Naive B cell (primary cell): ENCODE measurements at places on chromosomes 6 and 20. TPM values are rescaled to one million over a fixed set of nuclear protein-coding genes. Genes with fewer than 3 reads are reported as not detected.

KIAA0408 gene
- not detected for polyA plus RNA-seq

JPH2 gene
- polyA plus RNA-seq, result not detected

RAET1G gene
- polyA plus RNA-seq, result not detected

CCM2L gene
- polyA plus RNA-seq, result not detected

HRH3 gene
- polyA plus RNA-seq, result not detected

TRIM31 gene
- not detected for polyA plus RNA-seq

WFDC2 gene
- not detected for polyA plus RNA-seq

TLDC2 gene
- polyA plus RNA-seq, result not detected

HLA-DQA1 gene
- polyA plus RNA-seq, result 762 TPM

SYNJ2 gene
- 5.9 TPM for polyA plus RNA-seq

PAX1 gene
- polyA plus RNA-seq, result not detected

ADAT2 gene
- polyA plus RNA-seq, result 1.9 TPM

POPDC3 gene
- not detected for polyA plus RNA-seq

SNX21 gene
- 1.9 TPM for polyA plus RNA-seq

DYNLT2 gene
- 0.56 TPM for polyA plus RNA-seq

NSFL1C gene
- polyA plus RNA-seq, result 126 TPM

ALDH5A1 gene
- polyA plus RNA-seq, result 21.8 TPM

MAK gene
- 0.09 TPM for polyA plus RNA-seq

OPN5 gene
- not detected for polyA plus RNA-seq

GJE1 gene
- not detected for polyA plus RNA-seq

CLPSL2 gene
- polyA plus RNA-seq, result not detected
